CD8-positive, alpha-beta memory T cell (primary cell): ENCODE measurements at places on chromosomes 2 and 18.

- DNase-seq: no peak
Measured at GRCh38 chr2:46387292-46387691, 90.1 kb downstream of the EPAS1 start.

DNA sequence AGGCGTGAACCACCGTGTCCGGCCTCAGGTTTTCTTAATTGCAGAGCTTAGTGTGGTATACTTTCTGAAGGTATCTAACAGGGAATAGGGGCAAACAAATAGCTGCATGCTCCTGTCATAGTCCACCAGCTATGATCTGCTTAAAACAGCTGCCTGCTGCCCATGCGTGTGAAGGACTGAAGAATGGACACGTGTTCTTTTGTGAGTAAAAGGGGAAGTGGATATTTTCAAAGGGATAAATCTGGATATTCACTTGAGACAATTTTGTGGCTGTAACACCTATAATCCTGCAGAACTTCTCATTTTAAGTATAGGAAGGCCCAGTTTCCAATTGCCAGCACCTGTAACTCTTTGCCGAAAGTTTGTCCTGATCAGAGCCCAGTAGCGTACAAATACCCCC is 44.7 kb downstream of the TRPM8 start:
- DNase-seq: no peak

DNA sequence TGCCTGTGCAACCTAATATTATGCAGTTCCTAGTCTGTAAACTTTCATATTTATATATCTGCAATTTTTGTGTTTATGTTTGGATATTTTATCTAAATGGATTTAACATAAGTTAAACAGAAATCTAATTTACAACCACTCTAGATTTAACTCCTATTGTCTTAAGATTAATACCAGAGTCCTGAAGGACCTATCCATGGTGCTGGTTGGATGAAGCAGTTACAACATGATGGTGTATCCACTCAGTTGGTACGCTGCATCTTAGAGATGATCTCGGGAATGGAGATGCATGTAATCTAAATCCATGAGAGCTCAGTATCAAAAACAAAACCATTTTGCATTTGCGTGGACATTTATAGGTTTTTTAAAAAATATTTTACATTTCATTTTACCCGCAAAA is 745.9 kb upstream of the SLC8A1 start:
- DNase-seq: no peak

DNA sequence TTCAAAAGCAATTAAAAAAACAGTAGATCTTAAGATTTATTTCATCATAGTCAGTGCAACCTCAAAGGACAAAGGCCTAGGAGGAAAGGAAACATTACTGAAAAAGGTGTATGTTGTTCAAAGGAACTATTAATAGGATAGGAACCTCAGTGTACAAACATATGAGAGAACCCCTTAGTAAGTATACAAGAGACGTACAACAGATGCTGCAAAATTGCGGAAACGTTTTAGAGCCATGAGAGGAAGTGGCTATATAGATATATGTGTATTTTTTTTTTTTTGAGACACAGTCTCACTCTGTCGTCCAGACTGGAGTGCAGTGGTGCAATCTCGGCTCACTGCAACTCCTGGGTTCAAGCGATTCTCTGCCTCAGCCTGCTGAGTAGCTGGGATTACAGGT is 22.2 kb downstream of the PIK3C3 start:
- DNase-seq: no peak

GRCh38 chr2:63692002-63692606 is 103.3 kb downstream of the MDH1 start:
- DNase-seq: no peak

DNA sequence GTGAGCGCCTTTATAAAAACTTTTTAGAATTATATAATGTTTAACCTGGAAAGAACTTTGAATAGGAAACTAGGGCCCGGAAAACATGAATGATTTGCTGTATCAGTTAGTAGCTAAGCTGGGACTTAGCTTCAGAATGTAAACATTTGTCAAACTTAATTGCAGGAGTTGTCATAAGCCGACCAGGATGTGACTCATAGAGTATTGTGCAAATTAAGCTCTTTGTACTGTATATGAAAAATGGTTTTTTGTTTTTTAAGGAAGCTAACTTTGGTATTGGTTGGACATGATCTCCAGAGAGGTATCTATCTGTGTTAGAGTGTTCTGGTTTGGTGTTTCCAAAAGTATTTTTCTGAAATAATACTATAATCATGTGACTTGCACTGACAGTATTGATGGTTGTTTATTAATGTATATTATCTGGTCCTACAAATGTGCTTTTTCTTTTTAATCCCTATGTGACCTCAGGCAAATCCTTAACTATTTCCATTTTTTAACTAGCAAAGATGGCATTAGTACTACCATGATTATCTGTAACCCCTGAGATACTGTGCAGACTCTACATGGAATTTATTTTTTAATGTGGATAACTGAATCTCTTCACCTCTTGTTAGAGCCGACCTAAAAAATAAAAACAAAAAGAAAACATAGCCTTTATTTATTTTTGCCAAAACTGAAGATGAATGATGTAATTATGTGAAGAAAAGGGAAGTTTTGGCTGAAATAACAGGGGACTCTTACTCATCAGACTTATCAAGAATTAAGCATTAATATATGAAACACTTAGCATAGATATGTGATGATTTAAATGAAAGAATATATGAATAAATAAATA is 11.7 kb downstream of the YIPF4 start:
- DNase-seq: no peak

GRCh38 chr2:224838335-224838734 is 122.2 kb upstream of the CCDC195 start:
- no peak for DNase-seq

- no peak for DNase-seq
Measured at GRCh38 chr18:52715991-52716390, 376.0 kb downstream of the DCC start.

- no peak for DNase-seq
Measured at GRCh38 chr2:67565761-67566160, 168.6 kb downstream of the ETAA1 start.

- no peak for DNase-seq
Measured at GRCh38 chr2:1672738-1673137, 71.6 kb downstream of the PXDN start.

- DNase-seq: no peak
Measured at GRCh38 chr2:175981551-175981950, 20.5 kb downstream of the LNPK start.

- DNase-seq: no peak
Measured at GRCh38 chr2:191365089-191365488, 119.9 kb downstream of the MYO1B start.

DNA sequence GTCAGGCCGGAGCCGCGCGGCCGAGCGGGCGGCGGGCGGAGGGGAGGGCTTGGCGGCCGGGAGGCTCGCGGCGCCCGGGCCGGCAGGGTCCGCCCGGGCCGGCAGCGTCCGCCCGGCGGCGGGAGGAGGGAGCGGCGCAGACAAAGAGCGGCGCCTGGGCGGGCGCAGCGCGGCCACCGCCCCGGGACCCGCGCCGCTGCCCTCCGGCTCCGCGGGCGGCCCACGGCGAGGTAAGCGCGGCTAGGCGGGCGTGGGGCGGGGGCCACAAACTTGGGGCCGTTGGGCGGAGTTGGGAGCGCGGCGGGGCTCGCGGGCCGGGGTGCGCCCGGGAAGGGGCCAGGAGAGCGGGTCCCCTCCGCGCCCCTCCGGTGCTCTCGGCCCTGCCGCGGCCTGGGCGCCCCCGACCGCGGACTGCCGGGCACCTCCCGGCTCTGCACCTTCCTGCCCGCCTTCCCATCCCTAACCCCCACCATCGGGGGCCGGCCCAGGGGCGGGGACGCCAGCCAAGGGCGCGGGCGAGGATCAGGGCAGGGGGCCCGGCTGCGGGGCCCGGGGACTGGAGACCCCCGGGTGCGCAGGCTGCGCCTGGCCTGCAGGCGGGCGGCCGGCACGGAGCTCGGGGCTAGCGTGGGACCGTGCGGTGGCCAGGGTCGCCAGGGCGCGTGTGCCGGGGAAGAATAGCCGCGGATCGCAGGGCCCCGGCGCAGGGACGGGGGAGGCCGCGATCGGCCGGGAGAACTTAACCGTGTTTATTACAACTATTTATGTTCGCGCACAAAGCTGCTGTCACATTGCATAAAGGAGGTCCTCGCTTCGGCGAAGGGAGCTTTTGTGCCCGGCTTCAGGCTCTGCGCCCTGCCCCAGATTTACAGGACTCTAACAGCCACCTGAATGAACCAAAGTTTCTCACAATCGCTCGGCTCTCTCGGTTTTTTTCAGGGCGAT is at the start of gene NCK2:
TSS of gene NCK2 (plus strand) at position 4 of the 945 bp plus-strand sequence. CDS start 110,152 bp downstream, outside the sequence.
- DNase-seq: no peak

DNA sequence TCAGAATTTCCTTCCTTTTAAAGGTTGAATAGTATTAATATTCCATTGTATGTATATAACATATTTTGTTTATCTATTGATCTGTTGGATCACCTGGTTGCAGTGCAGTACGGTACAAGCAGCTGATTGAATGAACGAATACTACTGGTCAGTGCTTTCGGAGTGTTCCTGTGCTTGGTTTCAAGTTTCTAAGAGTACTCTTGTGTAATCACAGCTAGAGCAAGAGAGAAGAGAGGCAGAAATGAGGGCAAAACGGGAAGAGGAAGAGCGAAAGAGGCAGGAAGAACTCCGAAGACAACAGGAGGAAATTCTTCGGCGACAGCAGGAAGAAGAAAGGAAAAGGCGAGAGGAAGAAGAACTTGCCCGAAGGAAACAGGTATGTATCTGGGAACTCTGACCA is 40.3 kb upstream of the KCNJ13 start:
- no peak for DNase-seq

- DNase-seq: no peak
Measured at GRCh38 chr2:174430066-174430465, 34.5 kb downstream of the SCRN3 start.

DNA sequence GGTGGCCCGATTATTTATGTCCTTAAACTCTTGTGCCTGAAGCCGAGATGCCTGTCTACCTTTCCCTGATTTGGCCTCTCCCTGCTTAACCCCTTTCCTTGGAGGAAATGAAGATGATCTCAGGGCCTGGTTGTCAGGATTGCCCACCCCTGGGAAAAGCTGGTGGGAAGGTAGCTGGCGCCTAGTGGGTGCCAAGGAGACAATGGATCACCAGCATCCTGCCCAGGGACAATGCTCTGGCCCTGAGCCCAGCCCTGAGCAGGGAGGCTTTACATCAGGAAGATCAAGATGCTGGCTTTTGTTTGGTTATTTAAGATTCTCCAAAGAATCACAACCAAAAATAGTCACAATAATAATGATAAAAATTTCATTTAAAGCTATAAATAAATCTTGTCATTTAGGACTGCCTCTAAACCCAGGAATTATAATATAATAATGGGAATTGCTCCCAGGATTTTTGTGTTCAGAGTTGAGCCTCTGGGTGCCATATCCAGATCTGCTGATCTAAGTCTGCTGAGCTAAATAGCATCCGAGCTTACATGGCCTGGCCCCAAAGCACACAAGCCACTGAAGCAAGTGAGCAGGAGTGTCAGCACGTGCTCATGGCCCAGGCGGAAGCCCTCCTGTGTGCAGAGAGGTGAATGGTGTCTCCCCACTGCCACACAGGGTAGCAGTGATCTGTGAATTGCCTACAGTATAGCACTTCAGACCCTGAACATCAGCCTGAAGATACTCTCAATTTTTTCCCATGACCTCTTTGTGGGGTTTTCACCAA is 57.8 kb upstream of the MAP3K20 start:
- no peak for DNase-seq
